ENCODE measurements at places on chromosomes 2 and 18.

DNA sequence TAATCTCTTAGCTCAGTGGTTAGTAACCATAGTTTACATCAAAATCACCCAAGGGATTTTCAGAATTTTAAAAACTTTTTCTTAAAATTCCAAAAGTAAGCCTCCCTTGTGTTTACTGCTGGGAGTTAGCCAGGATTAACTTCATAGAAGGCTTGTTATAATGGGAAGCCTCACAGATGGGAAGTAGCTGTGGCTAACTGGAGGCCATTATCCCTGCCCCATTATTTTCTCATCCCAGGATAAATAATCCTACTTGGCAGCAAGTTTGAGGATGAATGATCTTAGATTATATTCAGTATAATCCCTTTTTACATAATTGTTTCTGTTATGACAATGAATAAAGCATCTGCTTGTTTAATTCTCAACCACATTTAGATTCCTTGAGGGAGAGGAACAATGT is 25.5 kb downstream of the PLEK start:
- no peak for DNase-seq

DNA sequence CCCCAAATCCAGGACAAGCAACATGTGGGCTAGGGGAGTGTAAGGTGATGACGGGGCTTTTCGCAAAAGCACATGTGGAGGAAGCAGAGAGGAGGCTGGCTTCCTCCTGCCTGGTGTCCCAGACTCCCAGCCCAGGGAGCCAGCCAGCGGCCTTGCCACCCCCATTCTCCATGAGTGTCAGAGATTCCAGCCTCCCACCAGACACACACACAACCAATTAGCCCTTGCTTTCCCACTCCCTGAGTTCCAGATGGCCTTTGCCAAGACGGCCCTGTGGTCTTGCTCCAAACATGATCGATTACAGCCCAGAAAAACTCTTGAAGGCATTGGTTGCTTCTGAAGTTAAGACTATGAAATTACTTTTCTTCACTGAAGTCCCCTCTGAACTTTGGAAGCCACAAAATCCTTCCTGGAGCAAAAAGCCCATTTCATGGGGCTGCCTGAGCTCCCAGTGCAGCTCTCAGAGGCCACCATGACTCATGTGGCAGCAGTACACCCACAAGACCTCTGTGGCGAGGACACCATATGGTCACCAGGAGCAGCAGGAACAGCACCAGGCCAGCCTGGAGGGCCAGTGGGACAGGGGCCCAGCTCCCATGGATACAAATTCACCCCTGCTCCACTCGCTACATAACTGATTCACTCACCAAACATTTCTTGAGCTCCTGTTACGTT is 69.1 kb upstream of the PID1 start:
- no peak for DNase-seq

GRCh38 chr2:72583376-72583775 is 242.5 kb downstream of the EXOC6B start:
- DNase-seq, result no peak

DNA sequence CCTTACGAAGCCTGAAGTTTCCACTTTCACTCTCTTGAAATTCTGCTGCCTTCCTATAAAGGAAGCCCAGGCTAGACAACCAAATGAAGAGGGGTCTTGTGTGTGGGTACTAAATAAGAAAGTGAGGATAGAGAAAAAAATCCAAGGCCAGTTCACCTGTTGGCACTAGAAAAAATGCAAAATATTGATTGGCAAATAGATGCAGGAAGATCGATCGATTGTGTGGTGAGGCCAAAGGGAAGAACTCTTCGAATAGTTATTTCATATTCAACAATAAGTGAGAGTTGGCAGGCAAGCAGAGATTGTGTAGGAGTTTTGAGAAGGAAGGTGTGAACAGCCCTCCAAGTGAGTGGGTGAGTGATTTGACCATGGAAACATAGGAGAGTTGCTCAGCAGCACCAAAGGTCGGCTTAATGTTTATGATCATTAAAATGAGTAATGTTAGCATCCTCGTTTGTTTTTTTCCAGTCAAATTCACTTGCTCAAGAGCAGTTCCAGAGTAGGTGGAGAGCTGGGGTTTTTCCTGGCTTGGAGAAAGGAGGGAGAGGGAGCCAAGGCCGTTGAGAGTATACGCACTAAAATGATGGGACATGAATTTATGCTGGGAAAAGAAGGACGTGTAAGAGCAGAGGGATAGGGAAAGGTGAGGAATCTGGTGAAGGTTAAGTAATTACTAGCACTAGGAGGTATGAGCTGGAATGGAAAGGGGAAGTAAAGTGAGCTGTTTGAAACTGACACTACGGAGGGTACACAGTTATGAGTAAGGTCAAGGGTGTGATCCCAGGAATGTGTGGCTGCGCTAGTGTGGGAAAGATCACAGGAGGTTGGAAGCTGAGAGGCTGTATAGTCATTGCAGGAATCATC is 1.1 kb upstream of the NAPG start:
- DNase-seq, result no peak

- DNase-seq, result no peak
Measured at GRCh38 chr2:166234112-166234846, 106.5 kb upstream of the SCN1A start.

- DNase-seq, result no peak
Measured at GRCh38 chr2:72965770-72966450, 48.6 kb downstream of the EMX1 start.

All from stimulated activated CD4-positive, alpha-beta T cell treated with anti-CD3 and anti-CD28 coated beads, Interleukin-1b, Interleukin-23, amount 100 ng/mL, for 1 hour (primary cell).